NCI-H1694 treated with DMSO at 0.1 percent for 48 hours (cell line): ENCODE measurements at places on chromosomes 5 and 9.

DNA sequence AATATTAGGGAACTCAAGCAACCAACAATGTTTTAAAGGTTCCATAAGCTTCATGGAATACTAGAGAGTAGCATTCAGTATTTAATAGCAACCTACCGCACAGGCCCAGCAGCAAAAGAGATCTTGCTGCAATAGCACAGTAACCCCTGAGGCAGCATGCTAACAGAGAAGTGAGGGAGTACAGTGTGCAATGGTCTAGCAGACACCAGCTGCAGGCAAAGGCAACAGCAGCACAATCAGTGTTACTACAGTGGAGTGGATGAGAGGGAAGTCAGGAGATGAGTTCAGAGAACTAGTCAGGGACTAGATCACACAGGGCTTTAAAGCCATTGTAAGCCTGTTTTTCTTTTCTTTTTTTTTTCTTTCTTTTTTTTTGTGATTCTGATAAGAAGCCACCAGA lies 2.8 kb downstream of the TICAM2 start:
- DNase-seq, result no peak

DNA sequence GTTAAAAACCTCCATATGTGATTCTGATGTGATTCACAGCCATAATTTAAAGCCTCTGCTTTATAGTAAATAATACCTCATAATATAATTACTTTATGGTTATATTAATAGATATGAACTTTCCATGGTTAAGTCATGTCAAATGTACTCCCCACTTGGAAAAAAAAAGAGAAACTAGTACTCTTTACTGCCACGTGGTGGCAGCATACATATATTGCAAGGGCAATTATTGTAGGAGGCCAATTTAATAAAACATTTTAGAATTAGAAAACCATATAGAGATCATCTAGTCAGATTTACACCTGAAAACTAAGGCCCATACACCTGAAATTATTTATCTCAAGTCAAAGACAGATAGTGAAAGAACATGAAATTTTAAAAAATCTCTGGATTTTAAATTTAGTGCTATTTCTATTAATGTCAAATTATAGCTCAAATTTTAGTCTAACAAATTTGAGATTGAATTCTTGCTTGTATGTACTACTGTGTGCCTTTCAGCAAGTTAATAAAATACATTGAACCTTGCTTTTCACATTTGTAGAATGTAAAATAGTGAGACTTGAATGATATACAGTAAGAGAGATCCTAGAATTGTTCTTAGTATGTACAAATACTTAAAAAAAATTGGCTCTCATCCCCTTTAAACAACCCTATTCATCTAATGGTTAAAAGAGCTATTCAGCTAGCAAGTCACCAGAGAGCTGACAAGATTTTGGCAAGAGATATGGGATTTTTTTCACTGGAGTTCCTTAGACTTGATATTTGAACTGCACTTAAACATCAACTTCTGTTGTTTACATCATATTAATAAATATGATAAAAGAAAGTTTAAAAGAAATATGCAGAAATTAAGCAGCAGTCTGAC lies 603.8 kb downstream of the TLE4 start:
- DNase-seq, result peak; percentile 27

DNA sequence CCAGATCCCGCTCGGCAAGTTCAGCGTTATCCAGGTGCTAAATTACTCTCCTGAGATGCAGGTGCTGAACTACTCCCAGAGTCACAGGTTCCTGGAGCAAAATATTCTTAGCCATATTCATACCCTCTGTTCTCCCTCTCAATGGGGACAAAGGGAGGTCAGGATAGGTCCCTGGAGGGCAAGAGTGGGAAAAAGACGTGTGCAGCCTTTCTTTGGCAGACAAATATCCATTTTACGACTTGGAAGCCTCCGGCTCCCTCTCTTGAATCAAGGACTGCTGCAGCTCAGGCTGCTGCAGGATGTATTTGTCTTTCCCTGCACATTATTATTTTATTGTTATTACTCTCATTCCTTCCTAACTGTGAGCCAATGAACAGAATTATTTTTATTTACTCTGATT lies 590.2 kb downstream of the NR2F1-AS1 start:
- DNase-seq, result no peak

GRCh38 chr5:158198636-158199035 lies 339.7 kb upstream of the CLINT1 start:
- no peak for DNase-seq

GRCh38 chr9:90018688-90019087 lies 413.9 kb downstream of the GADD45G start:
- no peak for DNase-seq

GRCh38 chr5:42953041-42953440 lies 87.1 kb downstream of the ANXA2R start:
- DNase-seq, result no peak

GRCh38 chr9:12774861-12775678 lies at the start of gene LURAP1L:
TSS of gene LURAP1L (plus strand) at chr9:12775020. CDS start at chr9:12775716, 696 bp downstream.
- peak; percentile 67 for DNase-seq

GRCh38 chr5:141769671-141770070 lies 87.6 kb upstream of the ARAP3 start:
- no peak for DNase-seq

- peak; percentile 59 for DNase-seq
Observed at GRCh38 chr9:118170032-118170955, 466.1 kb downstream of the TLR4 start.

GRCh38 chr5:150658121-150658520 lies 2.9 kb upstream of the MYOZ3 start:
- no peak for DNase-seq

GRCh38 chr5:39015743-39016586 lies 58.2 kb downstream of the RICTOR start:
- DNase-seq, result no peak

DNA sequence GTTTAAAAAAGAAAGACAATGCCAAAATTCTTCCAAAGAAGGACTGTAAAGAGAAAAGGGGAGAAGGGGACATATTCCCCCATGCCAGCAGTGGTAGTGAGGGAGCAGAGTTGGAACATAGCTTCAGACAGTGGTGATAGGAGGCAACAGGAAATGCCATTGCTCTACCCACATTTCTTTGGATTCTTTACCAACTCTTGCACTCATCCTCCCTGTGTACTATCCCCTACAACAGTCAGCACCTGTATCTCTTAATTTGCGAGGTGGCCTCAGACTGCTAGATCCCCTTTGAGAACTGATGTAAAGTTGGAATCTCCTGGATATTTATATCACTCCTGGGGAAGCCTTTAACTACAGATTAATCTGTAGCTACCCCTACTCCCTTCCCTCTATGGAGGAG lies 320.6 kb upstream of the PTGER4 start:
- DNase-seq, result no peak

GRCh38 chr5:72459089-72459661 lies 48.0 kb downstream of the ZNF366 start:
- DNase-seq, result no peak

GRCh38 chr5:17267106-17267505 lies 49.7 kb downstream of the BASP1 start:
- no peak for DNase-seq
